RWPE2 (cell line): ENCODE measurements at places on chromosomes 2 and 18.

GRCh38 chr2:6475155-6475940 lies 390.4 kb downstream of the CMPK2 start:
- DNase-seq = no peak

DNA sequence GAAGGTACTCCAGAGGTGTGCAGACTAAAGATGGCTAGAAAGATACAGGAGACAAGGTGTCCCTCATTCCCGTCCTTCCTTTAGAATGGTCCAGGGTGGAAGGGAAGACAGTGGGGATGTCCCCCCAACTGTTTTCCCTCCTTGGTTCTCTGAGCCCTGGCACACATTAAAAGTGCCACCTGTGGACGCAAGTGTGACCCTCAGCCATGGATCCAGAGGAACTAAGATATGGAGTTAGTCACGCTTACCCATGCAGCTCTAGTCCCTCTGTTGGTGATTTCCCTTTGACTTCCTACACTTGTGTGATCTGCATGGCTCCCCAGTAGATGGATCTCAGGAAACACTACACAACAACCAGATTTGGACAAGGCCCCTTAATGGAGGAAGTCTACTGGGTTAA lies 113.1 kb upstream of the SRD5A2 start:
- no peak for DNase-seq

DNA sequence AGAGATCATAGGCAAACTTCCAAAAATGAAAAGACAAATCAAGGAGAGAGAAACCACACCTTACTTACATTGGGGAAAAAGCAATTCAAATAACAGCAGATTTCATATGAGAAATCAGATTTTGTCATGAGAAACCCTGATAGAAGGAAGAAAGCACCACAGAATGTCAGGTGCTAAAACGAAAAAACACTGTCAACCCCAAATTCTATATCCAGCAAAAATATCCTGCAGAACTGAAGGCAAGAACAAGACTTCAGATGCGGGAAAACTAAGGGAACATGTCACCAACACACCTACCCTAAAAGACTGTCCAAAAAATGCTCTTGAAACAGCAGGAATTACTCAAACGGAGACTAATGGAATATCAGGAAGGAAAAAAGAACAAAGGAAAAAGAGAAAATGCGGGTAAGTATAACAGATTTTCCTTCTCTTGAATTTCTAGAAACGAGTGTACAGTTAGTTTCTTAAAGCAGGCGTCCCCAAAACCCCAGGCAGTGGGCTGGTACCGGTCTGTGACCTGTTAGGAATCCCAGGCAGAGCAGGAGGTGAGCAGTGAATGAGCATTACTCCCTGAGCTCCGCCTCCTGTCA lies 7.3 kb upstream of the ID2 start:
- no peak for DNase-seq

DNA sequence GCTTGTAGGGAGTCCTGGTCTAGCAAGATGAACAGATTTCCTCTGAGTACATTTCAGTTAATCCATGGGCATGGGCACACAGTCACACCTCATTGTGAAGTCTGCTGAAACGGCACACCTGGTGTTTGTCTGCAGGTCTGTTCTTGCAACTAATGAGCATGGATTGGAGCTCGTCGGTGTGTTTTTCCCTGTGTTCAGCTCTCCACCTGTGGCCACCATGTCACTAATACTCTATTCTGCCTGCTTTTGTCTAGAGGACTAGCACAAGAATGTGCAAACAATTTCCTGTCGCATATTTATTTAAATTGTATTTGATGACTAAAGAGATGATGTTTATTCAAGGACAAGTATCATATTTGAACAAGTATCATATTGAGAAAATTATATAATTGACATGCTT lies 24.5 kb upstream of the PPP4R1 start:
- no peak for DNase-seq

DNA sequence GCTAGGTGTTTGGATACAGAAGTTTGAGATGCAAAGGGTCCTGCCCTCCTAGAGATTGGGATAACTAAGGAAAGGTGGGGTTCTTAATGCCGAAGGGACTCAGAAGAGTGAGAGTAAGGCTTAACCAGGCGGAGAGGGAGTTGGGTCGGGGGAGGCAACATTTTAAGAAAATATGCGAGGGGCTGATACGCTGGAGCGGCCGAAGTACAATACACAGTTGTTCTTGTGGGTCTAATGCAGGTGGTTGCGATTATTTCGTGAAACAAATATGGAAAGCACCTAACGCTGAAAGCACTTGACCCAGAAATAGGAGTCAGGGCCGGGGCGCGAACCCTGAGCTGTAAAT lies 344 bp upstream of the MRPL33 start:
- DNase-seq = no peak

DNA sequence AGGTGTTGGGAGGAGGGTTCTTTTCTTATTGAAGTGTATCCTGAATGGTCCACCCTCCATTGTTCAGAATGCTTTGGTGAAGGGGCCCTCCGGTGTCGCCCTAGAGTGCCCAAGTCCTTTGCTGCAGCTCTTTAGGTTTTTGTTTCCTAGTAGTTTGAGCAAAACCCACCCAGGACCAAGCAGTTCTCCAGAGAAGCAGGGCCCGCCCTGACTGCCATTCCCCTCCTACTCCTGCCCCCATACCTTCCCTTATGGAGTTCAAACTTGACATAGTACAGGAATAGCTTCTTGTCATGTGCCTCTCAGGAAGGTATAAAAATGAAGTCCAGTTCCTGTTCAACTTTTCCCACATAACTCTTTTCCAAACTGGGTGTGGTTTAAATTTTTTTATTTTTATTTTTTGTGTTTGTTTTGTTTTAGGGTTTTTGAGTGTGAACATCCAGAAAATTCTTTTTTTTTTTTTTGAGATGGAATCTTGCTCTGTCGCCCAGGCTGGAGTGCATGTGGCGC lies 5.6 kb downstream of the MERTK start:
- no peak for DNase-seq

DNA sequence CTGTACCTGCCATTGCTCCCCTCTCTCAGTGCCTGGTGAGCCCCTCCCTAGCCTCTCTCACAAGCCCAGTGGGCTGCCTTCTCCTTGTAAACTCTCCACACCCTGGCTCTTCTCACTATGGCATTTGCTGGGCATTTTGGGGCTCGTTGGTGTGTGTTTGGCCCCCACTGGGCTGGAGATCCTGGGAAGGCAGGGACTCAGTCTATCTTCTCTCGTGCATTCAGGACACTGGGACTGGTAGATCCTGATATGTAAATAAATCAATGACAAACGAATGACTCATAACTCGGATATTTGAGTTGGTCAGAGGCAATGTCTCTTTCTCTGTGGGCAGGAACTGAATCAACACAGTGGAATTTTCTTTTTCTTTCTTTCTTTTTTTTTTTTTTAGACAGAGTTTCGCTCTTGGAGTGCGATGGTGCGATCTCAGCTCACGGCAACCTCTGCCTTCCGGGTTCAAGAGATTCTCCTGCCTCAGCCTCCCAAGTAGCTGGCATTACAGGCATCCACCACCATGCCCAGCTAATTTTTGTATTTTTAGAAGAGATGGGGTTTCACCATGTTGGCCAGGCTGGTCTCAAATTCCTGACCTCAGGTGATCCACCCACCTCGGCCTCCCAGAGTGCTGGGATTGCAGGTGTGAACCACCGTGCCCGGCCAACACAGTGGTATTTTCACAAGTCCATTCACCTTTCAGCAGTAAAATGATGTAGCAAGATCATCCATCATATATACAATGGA lies 144.6 kb upstream of the SPRED2 start:
- no peak for DNase-seq
